ENCODE measurements at places on chromosomes 4 and X.

GRCh38 chr4:74919783-74920182 lies 13.1 kb upstream of the PARM1 start:
- DNase-seq = no peak

DNA sequence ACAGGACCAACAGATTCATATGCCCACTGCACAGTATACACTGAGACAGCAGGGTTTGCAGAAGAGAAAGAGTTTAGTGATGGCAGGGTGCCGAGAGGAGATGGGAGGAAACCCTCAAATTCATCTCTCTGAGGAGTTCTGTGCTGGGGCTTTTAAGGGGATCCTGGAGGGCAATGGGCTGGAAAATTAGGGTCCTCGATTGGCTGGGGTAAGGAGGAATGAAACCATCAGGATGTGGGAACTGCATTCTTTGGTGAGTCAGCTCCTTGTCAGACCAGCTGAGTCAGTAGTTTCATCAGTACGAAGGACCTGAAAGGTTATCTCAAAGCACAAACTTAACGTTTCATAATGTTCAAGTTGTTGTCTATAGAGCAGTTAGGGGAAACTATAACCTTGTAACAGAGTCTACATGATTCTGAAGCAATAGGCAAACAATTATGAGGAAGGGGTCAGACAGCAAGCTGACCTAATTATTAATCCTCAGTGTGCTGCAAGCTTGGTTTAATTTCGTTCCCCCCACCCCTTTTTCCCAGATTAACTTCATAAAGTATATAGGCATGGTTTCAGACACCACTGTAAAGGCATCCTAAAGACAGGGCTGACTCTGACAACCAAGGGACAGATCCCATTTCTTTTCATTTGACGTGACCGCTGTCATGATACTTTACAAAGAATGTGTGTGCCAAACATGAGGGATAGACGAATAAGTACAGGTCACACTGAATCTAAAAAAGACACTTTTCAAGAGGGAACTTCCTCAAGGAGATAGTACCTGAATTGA lies 1.5 kb upstream of the MSMO1 start:
- no peak for DNase-seq

DNA sequence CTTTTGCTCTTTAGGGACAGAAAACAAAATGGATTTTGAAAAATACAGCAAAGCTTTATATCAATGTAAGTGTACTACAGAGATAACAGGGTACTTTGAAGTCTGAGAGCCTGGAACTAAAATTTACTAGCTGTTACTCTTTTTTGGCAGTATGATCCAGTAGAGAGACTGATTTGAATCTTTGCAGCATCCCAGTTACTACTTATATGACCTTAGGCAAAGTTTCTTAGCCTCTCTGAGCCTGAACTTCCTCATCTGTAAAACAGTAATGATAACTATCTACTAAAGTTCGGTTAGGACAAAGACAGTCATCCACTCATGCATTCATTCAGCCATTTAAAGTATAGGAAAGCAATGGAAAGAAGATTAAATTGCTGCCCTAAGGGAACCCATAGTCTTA lies 10.1 kb downstream of the BRWD3 start:
- no peak for DNase-seq

DNA sequence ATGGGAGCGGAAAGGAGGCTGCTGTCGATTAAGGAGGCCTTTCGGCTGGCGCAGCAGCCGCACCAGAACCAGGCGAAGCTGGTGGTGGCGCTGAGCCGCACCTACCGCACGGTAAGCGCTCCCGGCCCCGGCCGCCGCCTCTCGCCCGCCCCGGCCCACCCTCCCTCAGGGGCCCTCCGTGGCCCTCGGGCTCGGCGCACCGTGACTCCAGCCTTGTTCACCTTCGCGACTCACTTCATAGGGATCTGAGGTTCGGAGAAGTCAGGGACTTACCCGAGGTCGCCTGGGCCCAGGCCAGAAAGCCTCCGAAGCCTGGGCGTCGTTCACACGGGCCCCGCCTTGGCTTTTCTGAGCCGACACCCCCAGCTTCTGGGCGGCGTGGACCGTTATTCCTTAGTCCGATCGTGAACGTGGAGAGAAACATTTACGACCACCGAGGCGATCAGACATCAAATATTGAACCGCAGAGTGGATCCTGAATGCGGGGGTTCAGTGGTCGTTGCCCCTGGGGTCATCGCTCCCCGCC lies 362 bp downstream of the NCAPG start:
- DNase-seq = peak; percentile 44

DNA sequence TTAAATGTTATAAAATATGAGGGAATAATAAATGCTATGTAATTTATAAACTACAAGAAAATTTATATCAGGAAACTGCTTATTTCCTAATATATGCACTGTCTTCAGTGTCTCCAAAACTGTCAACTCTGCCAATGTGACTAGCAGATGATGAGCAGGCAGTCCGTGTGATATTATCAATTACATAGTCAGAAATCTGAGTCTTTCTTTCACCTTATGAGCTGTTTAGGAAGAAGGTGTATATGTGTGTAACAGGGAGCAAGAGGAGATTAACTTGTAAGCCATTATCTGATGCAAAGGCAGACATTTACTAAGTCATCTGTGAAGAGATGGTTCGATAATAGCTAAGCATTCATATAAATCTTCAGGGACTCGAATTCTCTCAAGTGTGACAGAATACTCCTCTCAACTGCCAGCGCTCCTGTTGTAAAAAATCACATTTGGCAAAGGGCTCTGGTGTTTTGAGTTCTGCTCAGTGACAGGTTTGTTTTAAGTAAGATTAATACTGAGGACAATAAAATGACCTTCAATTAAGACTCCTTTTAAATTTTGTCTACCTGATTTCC lies 79.7 kb downstream of the SNCA start:
- no peak for DNase-seq

All from Right ventricle myocardium superior (tissue), 1 donor.